ENCODE measurements at places on chromosomes 2 and 18.

- H3K4me1 ChIP-seq: no peaks in the 10 kb centered on the region
- no peak overlapping the region for H3K4me3 ChIP-seq
- no peak for DNase-seq
- H3K27ac ChIP-seq: no peak overlapping the region
- no peaks in the 10 kb centered on the region for H3K27me3 ChIP-seq
Observed at GRCh38 chr18:63741769-63742168, 33.4 kb upstream of the SERPINB7 start.

- H3K27ac ChIP-seq: no peak overlapping the region
- no peaks in the 10 kb centered on the region for H3K27me3 ChIP-seq
- H3K4me1 ChIP-seq: no peaks in the 10 kb centered on the region
- DNase-seq: no peak
Observed at GRCh38 chr2:187453078-187453641, 5.1 kb upstream of the CALCRL start.

- no peaks in the 10 kb centered on the region for H3K36me3 ChIP-seq
Observed at GRCh38 chr18:51398104-51398503, 200.6 kb upstream of the MEX3C start.

DNA sequence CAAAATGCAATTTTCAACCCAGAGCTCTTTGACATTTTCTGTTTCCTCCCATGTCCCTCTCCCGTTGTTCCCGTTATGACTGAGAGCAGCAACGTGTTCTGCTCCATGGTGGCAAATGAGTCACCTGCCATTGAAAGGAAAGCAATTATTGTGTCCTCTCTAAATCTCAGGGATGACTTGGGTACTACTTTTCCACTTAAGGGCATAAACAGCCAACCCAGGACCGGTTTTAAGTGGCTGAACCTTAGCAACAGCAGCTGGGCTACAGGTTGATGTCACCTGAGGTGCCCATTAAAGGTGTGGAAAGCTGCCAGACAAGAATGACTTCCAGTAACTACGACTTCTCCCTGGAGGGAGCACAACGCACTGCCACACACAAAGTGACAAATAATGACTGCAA is 236.8 kb downstream of the NCKAP5 start:
- DNase-seq: no peak
- H3K27me3 ChIP-seq: no peaks in the 10 kb centered on the region
- H3K4me3 ChIP-seq: no peak overlapping the region
- H3K4me1 ChIP-seq: no peaks in the 10 kb centered on the region
- H3K36me3 ChIP-seq: no peaks in the 10 kb centered on the region

Measured in kidney (tissue), 22 donors.